ENCODE measurements at places on chromosomes 5 and 9.

- no peak for DNase-seq
These were observed 114.4 kb upstream of the DMRTA1 start for GRCh38 chr9:22332202-22332601.

- no peak for DNase-seq
These were observed 93.3 kb upstream of the SLC44A1 start for GRCh38 chr9:105150991-105151685.

DNA sequence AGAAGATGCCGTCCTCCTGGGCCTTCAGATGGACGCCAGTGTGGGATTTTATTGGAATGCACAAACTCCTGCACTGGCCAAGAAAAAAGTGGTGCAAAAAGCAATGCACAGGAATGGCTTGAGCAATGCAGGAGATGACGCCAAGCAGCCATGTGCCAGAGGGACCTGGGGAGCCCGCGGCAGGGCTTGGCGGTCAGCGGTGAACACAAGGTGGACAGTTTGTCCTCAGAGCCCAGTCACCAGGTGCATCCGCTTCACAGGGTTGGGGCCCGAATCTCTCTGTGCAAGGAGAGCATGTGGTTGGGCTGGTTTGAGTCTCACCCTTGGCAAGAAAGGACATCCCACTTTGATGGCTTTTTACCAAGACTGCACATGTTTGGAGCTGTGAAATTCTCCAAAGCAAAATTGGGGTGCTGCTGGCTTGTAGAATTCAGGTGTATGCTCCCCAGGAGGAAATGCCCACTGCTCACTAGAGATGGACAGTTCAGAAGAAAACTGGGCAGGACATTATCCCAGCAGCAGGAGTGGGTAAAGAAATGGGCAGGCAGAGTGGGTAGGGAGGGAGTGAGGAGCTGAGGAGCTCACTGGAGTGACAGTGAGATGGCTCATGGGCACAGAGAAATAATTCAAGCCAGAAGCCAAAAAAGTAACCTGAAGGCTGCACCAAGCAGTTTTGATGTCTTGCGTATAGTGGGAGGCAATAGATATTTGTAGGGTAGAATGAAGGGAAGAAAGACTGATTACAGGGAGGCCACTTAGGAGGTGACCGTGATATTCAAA lies 463.9 kb downstream of the MTRR start:
- DNase-seq: no peak

DNA sequence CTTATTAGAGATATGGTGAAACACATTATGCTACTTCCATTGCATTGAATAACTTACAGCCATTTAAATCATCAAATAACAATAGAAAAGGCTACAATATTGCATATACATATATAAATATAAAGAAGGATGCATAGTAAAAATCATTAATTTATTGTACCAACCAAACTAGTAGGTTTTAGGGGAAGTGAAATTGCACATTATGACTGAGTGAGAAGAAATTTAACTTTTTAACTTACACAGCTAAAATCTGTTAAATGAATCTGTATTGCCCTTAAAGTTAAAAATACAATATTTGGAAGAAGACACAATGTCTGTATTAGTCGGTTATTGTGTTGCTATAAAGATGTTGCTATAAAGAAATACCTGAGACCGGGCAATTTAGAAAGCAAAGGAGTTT lies 2073.7 kb upstream of the ACO1 start:
- no peak for DNase-seq

DNA sequence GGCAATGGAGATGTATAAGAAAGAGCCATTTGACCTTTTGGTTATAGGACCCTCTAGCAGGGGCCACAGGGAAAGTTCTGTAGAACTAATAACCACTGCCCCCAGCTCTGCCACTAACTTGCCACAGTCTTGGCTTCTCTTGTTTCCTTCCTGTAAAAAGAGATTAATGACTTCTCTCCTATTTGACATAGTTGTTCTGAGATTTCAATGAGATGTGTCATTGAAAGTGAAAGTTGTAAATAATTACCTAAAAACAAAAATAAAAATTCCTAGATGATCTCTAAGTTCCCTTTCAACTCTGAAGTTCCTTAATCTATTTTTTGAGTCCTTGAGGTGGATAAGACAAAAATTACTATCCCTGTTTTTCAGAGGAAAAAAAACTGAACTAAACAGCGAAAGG lies 1.4 kb upstream of the KIF12 start:
- DNase-seq: no peak
